ENCODE measurements at places on chromosomes 7 and 10.

DNA sequence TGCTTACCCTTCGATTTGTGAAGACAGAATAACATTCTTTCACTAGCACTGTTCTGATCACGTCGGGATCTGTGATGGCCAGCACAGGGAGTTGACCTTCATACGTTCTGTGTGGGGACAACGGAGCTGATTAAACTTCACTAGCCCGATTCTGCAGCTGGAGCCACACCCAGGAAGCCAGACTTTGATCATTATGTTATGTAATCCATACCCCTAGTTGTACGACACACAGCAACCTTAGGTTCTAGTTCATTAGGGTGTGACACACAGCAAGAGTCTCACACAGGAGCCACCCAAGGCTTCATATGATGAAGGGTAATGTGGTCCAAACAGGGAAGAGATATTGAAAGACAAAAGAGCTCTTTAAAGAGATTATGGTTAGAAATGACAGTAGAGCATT is 7.2 kb downstream of the CYP3A5 start:
- DNase-seq: no peak

GRCh38 chr7:134850066-134850465 is 70.6 kb downstream of the CALD1 start:
- no peak for DNase-seq

GRCh38 chr7:89002981-89003956 is 207.7 kb upstream of the TEX47 start:
- no peak for DNase-seq

DNA sequence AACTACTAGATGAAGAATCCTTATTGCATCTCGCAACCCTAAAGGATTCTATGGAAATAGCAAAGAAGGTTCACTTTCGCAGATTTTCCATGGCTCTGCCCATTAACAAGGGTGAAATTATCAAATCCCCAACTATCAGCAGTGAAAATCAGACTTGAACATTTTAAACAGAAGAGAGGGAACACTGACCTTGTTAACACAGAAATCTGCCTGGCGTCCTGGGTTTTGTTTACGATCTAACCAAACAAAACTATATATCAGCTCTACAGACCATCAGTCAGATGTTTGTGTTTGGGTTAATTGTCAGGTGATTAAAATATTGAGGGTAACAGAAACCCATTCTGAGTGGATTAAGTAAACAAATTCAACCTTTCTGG is 1.9 kb downstream of the CTTNBP2 start:
- DNase-seq: no peak

GRCh38 chr10:122248356-122249302 is 22.5 kb upstream of the BTBD16 start:
- DNase-seq: no peak

GRCh38 chr10:15258255-15258654 is 89.8 kb upstream of the NMT2 start:
- no peak for DNase-seq

DNA sequence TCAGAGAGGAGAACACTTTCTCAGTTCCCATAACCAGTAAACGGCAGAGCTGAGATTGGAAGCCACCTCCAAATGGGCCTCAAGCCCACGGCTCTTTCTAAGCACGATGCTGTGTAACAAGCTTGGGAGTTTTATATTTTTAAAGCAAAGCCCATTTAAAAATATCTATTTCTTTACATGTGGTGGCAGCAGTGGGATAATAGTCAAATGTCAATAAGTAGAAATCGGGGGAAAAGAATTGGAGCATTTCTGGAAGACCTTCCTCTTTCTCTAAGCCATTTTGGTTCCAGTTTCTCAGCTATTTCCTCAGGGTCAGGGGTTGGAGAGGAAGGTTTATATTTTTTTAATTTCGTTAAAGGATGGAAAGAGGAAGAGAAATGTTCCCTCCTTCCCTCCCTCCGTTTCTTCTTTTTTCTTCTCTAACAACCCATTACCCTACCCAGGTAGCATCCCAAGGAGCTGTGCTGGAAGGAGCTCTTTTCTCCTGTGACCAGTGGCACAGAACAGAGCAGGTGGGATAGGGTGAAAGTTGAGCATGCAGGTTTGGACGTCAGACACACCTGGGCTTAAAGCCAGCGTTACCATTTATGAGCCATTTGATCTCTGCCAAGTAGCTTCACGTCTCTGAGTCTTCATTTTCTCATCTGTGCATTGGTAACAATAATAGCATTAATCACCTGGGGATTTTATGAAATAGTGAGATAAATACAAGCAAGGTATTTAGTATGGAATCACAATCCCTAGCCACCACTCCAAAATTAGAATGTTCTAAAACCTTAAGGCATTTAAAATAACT is 515.7 kb downstream of the RPS24 start:
- no peak for DNase-seq

DNA sequence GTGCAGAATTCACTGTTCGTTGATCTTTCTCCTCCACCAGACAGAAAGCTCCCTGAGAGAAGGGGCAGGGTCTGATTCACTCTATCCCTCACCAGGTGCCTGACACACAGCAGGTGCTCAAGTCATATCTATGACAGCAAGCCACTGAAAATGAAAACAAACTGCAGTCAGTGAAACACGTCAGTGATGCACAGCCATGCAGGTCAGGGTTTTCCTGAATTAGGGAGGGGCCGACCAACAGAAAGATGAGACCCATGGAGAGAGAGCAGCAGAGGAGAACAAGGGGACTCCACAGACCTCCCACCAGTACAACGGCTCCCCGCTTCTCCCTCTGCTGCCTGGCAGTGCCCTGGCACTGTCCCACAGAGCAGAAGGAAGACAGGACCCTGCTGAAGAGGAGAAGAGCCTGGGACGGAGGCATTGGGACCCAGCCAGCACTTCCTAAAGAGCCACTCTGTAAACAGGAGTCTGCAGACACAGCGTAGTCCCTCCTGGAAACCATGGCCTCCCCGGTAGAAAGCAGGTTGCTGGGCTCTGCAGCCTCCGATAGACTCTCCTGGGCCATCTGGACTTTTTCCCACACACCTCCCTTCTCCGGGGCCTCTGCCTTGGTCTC is 50.3 kb downstream of the FAM53B start:
- DNase-seq: no peak

DNA sequence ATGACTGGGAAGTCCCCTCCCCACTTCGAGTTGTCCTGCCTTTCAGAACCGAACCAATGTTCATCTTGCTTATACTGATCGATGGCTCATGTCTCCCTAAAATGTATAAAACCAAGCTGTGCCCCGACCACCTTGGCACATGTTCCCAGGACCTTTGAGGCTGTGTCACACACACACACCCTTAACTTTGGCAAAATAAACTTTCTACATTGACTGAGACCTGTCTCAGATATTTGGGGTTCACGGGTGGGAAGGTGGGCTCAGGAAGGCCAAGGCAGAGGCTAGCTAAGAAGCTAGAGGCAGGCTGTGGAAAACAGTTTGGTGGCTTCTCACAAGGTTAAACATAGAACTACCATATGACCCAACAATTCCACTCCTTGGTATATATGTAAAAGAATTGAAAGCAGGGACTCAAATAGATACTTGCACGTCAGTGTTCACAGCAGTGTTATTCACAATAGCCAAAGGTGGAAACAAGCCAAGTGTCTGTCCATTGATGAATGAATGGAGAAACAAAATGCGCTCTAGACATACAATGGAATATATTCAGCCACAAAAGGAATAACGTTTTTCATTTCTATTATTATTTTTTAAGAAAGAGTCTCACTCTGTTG is 15.4 kb downstream of the PRF1 start:
- DNase-seq: no peak

GRCh38 chr7:1844336-1844950 is 174.4 kb downstream of the ELFN1 start:
- DNase-seq: no peak

DNA sequence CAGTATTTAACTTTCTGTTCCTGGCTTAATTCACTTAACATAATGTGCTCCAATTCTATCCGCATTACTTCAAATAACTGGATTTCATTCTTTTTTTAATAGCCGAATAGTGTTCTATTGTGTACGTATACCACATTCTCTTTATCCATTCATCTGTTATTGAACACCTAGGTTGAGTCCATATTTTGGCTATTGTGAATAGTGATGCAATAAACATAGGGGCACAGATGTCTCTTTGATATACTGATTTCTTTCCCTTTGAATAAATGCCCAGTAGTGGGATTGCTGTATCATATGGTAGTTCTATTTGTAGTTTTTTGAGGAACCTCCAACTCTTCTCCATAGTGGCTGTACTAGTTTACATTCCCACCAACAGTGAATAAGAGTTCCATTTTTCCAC is 25.5 kb upstream of the TSPAN33 start:
- no peak for DNase-seq

Measured in NCI-H1694 treated with DMSO at 0.1 percent for 48 hours (cell line).